NCI-H460 (cell line): ENCODE measurements at places on chromosomes 7 and 10. TPM values are rescaled to one million over a fixed set of nuclear protein-coding genes. Genes with fewer than 3 reads are reported as not detected.

COBL gene
- 21.9 and 23.8 TPM in 2 replicates for total RNA-seq

IDI2 gene
- total RNA-seq = not detected in 2 replicates

GRCh38 chr10:69835875-69836730, 34.4 kb downstream of the COL13A1 start:
- no peak for DNase-seq

GRCh38 chr10:33939892-33940291, 605.4 kb upstream of the NRP1 start:
- DNase-seq = no peak

- no peak for DNase-seq
Observed at GRCh38 chr7:45147858-45148652, 9.5 kb upstream of the RAMP3 start.

- no peak for DNase-seq
Observed at GRCh38 chr10:46308666-46309450, 22.1 kb downstream of the ANTXRL start.

- DNase-seq = no peak
Observed at GRCh38 chr7:2140216-2141020, 92.3 kb downstream of the MAD1L1 start.

DNA sequence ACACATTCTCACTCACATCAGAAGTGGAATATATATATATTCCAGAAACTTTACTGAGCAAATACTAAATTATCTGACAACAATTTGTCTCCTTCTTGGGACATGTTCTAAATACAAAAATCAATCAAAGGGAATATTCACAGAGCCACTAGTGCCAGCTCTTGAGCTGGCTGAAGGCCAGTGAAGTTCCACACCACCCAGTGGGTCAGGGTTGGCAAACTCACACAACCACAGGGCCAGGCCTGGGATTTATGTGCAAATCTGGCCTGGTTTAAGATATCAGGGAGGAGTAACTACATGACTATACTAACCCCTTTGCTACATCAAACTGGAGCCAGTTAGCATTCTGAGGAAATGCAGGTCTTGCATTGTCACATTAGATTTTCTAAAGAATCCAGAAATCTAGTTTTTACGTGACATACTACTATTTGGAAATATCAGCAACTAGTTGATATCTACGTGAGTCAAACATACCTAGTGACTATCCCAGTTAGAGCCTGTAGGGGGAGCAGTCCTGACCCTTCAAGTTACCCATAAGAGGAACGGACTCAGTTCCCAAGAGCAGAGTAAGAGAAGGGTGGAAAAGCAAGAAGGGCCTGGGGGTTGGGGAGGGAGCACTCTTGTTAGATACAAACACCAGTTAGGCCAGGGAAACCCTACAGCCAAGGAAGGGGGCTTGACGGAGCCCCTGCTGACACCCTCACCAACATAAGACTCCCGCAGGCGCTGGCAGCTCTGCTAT, 600.4 kb downstream of the KCNMA1 start:
- DNase-seq = peak; percentile 7

GRCh38 chr10:52351914-52352330, 37.8 kb downstream of the DKK1 start:
- no peak for DNase-seq

- DNase-seq = no peak
Observed at GRCh38 chr7:141679014-141679413, 23.0 kb downstream of the DENND11 start.

DNA sequence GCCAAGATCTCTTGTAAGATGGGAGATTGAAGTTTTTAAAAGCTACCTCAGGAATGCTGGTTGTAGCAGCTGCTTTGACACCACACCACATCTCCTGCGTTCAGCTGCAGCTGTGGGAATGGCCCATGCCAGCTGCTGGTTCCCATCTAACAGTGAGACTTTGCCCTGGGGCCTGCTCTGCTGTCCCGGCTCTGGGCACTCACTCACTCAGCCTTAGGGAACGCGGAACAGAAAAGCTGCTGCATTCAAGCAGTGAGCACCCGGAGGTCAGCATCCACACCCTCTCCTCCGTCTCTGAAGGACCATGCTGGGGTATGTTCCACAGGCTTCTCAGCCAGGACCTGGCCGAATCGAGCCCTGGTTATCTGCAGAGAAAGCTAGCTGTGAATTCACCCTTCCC, 197.1 kb upstream of the CXCL12 start:
- no peak for DNase-seq

- DNase-seq = no peak
Observed at GRCh38 chr10:112352044-112352443, 21.9 kb upstream of the ACSL5 start.

DNA sequence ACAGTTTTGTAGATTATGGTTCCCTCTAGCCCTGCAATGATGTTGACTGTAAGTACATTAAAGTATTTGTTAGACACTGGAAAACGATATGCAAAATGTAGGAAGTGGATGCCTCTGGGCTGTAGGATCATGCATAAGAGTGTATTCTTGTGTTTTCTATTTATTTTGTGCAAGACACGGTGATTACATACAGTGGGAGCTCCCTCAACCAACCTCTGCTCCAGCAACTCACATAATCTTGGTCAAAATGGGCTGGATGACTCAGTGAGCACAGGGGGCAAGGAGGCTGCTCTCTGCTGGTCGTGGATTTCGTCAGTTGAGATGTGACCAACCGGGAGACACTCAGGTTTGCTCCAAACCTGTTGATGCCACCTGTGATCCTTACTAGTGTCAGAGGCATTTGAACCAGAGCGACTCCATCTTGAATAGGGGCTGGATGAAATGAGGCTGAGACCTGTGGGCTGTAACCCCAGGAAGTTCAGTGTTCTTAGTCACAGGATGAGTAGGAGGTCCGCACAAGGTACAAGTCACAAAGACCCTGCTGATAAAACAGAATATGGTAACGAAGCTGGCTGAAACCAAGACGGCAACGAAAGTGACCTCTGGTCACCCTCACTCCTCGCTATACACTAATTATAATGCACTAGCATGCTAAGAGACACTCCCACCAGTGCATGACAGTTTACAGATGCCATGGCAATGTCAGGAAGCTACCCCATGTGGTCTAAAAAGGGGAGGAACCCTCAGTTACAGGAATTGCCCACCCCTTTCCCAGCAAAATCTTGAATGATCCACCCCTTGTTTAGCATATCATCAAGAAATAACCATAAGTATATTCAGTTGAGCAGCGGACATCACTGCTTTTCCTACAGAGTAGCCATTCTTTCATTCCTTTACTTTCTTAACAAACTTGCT, 56.4 kb upstream of the FAM20C start:
- no peak for DNase-seq

DNA sequence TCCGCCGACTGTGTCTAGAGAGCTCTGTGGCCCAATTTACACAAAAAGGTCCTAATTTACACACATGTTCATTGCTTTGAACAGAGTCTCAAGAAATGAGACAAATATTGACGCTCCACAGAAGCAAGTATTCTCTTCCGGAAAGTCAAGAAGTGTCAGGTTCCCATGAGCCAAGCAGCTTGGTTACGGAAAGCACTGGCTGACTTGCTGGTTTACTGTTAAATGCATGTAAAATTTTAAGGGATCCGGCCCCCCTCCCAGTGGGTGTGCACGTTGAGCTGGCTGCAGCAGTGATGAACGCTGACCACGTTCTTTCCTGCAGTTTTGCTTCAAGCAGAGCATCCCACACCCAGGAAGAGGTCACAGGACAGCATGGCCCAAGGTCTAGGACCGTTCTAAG, 76.8 kb downstream of the DIP2C start:
- DNase-seq = no peak
